ENCODE measurements at places on chromosomes 7 and 10.

GRCh38 chr7:34236057-34236456, 330.7 kb downstream of the BMPER start:
- DNase-seq: no peak

GRCh38 chr7:27826357-27826756, 86.4 kb downstream of the TAX1BP1 start:
- DNase-seq: no peak

DNA sequence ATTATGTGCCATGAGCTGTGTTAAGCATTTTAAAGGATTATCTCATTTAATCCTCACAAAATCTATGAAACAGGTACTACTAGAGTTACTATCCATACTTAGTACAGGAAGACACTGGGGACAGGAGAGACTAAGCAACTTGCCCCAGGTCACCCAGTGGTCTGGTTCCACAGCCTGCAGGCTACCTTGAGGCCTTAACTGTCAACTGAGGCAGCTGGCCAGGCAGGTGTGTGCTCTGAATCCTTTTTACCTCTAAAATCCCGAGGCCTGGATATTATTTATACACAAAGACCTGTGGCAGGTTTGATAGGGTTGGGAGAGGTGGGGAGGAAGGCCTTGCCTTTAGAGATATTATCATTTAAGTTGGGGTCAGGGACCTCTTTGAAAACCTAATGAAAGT, 3.1 kb downstream of the ZNF777 start:
- DNase-seq: no peak

DNA sequence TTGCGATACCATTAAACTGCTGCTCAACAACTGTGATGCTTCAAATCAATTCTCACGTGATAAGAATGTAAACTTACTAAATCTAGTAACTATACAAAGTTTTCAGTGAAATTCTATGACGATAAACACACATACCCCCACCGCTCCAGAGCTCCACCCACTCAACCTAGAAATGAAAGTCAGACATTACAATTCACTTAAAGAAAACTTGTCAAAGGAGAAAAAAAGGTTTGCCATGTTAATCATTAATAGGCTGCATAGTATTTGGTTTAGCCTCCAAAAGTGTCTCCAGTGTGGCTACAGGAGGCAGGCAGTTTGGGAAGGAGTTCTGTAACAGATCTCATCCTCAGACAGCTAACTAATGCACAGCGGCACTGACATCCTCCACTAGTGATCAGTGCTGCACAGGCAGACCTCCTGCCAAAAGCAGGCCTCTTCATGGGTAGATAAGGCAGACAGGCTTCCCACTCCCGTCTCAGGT, 3.1 kb downstream of the HERPUD2 start:
- DNase-seq: peak; percentile 60

- DNase-seq: no peak
These were observed 44.3 kb downstream of the CPED1 start for GRCh38 chr7:121032645-121033460.

- DNase-seq: no peak
These were observed 94.3 kb upstream of the ADO start for GRCh38 chr10:62710182-62710581.

DNA sequence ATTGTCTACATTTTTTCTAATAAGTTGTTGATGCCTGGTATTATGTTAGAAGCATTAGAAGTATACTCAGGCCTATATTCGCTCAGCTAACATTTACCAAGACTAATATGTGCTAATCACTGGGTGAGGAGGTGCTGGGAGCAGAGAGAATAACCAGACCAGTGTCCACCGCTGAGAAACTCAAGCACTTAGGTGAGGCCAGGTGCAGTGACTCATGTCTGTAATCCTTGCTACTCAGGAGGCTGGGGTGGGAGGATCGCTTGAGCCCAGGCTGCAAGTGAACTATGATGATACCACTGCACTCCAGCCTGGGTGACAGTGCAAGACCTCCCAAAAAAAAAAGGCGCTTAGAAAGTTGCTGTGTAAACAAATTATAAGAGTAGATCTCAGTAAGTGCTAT, 182.2 kb upstream of the AOAH start:
- no peak for DNase-seq

GRCh38 chr10:125662584-125662983, 20.4 kb downstream of the TEX36 start:
- no peak for DNase-seq

GRCh38 chr7:115822380-115822779, 208.2 kb downstream of the TFEC start:
- DNase-seq: no peak

- DNase-seq: no peak
These were observed 6.1 kb upstream of the CREB5 start for GRCh38 chr7:28406192-28406591.

- DNase-seq: no peak
These were observed 154.4 kb downstream of the DIP2C start for GRCh38 chr10:535051-535450.

GRCh38 chr7:96430356-96430755, 108.5 kb upstream of the SLC25A13 start:
- DNase-seq: no peak

DNA sequence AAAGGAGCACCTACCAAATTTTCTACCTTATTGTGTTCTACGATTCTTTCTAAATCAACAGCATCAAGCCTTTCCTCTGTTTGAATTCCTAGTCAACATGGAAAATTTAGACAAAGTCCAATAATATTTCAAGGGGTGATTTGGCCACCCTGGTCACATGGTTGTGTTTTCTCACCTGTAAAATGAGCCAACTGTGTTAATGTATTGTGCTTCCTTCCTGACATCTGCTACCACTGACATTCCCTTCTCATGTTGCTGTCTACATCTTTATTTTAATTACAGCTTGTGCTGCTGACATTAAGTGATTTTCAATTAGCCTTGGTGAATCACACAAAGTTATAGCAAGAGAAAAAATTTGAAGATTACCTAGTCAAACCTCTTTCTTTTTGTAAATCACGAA, 83.0 kb upstream of the NPSR1 start:
- no peak for DNase-seq

DNA sequence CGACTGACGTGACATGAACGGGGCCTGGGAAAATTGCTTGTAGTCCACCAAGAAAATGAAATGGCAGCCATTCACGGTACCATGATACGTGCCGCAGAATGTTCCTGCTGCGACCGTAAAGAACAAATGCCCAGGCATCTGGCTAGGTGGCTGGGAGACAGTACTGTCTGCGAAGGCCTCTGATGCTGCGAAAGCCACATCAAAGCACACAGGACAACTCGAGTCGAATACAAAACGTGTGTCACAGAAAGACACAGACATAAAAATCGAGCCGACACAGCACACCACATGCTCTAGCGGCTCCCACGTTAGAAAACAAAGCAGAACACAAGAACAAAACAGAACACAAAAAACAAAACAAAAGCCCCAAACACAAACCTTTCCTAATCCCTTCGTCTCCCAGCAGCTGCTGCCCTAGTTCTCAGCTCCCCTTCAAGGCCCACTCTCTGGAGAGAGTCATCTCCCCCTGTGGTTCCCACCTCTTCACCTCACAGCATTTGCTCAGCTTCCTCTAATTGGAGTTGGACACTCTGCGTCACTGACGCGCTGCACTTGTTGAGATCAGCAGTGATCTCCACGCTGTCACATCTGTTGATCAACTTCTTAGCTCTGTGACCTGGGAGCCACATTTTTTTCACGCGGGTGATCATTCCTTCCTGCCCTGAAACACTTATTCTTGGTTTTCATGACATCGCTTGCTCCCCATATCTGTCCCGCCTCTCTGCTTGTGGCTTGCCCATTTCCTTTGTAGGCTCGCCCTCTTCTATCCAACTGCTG, 112.2 kb downstream of the CLEC2L start:
- peak; percentile 36 for DNase-seq

GRCh38 chr7:149432121-149432691, 28.7 kb downstream of the ZNF777 start:
- no peak for DNase-seq

- DNase-seq: peak; percentile 30
These were observed 40.1 kb downstream of the IQUB start for GRCh38 chr7:123494193-123494796.

GRCh38 chr7:855686-856369, 20.5 kb upstream of the GET4 start:
- DNase-seq: no peak

DNA sequence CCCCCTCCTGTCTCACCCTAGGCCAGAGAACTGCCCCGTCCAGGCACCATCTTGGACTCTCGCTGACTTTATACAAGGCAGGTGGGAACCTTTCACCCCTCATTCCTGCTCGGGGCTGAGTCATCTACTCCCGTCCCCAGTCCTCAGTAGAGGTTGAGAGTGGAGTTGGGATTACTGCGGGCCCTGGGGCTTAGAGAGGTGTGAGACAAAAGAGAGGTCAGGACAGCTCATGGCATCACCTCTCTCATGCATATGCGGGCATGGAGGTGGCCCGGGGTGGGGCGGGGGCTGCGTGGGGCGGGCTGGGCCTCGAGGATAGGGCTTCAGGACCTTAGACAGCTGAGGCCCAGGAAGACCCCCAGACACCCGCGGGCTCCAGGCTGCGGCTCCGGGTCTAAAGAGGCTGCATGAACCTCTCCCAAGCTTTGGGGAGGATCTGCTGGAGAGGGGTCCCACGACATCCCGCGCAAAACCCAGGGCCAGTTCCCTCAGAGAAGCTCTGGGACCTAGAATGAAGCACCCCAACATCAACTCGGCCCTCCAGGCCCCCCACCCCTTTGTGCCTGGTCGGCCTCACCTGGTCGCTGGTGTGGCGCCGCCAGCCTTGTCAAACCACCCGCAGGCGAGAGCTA, 317 bp downstream of the PDZD7 start:
- DNase-seq: no peak

DNA sequence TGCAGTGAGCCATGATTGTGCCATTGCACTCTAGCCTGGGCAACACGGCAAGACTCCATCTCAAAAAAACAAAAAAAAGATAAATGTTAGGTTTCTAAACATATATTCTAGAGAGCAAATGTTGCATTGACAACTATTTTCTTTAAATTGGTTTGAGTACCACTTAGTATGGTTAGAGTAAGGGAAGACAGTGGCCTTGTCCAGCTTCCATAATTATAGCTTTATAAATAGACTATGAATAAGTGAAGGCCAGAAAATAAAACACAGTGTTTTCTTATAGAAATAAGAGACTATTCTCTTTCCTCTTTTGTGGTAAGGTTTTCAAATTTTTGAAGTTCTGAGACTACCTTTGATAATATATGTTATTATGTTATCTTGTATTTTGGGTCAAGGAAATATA, 50.5 kb downstream of the EXOC4 start:
- no peak for DNase-seq

DNA sequence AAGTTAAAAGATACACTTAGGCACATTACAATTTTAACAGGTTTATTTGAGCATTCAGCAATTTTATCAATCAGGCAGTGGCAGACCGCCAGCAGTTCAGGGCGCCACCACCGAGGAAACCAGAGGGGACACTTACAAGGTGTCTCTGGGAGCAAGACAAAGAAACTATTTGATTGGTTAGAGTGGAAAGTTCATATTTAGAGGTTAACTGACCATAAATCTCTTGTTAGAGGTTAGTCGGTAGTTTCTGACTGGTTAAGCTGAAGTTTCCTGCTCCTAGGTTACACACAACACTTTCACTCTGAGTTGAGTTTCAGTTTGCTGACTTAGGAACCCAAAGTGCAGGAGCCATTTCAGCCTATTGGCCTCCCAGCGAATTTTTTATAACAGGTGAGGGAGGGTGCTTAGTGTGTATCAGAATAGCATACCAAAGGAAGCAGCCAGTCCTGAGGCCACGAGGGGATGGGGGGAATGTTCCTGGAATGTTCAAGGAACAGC, 10.8 kb upstream of the PVRIG start:
- peak; percentile 92 for DNase-seq

GRCh38 chr7:6012355-6013104, 3.5 kb downstream of the AIMP2 start:
- peak; percentile 61 for DNase-seq

DNA sequence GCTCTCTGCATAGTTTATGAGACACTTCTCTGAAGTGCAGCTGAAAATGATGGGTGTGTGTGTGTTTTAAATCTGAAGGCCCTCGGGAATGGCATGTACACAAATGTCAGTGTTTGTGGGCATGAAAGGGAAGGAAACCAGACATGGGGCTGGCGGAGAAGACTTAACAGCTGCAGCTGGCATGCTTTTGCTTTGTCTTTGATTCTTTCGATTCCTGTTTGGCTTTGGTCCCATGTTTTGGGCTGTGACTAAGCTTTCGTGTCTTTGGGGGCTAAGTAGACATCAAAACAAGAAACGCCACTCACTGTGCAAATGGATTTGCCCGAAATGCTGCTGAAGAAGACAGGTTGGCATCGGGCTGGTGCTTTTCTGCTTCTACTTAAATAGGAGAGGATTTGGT, 179.3 kb downstream of the PFKFB3 start:
- peak; percentile 19 for DNase-seq

- peak; percentile 51 for DNase-seq
These were observed 19.1 kb downstream of the DNAJB12 start for GRCh38 chr10:72335394-72336258.

DNA sequence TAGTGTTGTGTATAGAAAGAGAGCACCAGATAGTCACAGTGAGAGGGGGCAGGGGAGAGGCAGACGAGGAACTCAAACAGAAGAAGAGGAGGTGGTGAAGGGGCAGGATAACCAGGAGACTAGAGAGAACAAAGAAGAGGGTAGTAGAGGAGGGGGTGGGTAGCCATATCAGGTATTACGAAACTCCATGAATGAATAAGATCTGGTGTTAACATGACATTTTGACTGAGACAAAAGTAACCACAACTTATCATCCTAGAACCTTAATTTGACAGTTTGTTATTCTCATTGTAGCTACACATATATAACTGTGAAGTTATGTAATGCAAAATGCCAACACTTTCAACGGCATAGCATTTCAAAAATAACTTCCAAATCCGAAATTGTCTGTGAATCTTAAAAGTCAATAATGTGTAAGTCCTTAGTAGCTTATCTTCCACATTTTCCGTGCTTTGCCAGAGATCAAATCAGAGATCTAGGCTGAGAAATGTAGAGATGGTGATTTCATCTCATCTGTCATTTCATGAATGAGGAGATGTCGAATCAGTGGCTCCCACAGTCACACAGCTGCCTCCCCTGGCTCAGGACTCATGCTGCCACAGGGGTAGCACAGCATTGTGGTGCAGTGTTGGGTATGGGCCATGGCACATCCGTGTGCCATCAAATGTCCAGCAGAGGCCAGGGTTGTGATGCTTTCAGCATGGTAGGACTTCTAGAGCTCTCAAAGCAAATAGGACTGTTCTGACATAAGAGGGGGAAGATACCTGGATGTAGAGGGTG, 202.1 kb downstream of the HECW1 start:
- peak; percentile 85 for DNase-seq

GRCh38 chr7:129857313-129857712, 95.4 kb downstream of the UBE2H start:
- DNase-seq: no peak

- DNase-seq: peak; percentile 48
These were observed 17.6 kb downstream of the ZDHHC16 start for GRCh38 chr10:97463363-97464132.
